Stimulated activated CD4-positive, alpha-beta T cell treated with anti-CD3 and anti-CD28 coated beads, Interleukin-15, amount 100 ng/mL, for 1 hour (primary cell): ENCODE measurements at places on chromosomes 11 and 22.

GRCh38 chr11:70828593-70829082 lies 423.7 kb downstream of the SHANK2 start:
- no peak for DNase-seq

DNA sequence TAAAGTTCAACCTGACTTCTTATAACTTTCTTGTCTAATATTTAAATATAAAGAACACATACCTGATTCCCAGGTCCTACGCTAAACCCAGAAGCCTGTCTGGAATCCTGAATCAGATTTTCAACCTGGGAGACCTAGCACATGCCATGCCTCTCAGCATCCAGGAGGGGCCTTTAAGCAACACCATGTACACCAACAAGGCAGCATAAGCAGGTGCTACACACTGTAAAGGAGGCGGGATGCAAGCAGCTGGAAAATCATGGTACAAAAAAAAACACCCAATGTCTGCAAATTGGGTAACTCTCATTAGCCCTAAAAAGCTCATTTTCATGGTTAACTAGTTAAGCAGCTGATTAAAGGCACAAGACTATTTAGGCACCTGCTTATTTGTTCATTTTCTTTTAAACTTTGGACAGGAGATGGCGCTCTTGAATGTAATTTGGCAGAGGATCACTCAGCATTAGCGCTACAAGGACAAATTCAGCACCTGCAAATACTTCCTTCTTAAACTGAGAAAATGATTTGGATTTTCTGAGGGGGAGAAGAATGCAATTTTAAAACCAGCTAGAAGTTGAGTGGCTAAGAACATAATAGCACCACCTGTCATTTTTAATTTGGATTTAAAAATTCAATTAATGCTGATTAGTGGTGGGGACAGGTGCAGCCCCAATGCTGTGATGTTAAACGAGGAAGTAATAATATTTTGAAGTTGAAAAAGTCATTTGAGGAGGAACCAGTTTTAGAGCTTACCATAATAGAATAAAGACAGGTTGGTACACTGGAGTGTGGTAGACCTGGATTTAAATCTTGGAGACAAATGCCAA lies 104.0 kb downstream of the FAR1 start:
- DNase-seq: no peak

DNA sequence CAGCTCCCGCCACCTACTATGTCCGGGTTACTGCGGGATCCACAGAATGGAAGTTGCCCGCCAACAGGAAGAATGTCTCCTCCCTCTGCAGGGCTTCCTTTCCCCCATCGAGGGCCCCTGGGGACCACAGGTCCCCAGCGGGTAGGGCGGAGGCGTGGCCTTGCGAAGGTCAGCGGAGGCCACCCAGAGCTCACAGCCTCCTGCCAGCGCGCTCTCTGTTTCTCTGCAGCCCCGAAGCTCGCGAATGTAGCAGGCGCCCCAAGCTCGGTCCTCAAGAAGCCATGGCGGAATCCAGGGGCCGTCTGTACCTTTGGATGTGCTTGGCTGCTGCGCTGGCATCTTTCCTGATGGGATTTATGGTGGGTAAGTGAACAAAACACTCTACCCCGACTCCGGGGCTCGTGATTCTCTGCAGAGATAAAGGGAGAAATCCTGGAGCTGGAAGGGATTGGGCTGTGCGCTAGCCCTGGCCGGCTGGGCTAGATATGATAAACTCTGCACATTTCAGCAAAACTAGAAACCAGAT lies at the start of gene NAALAD2:
TSS of gene NAALAD2 (plus strand) at position 186 of the 526 bp plus-strand sequence. CDS start at position 282, 96 bp downstream.
- no peak for DNase-seq

GRCh38 chr11:126878913-126879482 lies 121.6 kb downstream of the KIRREL3 start:
- no peak for DNase-seq

GRCh38 chr11:73729594-73730206 lies 31.2 kb downstream of the RAB6A start:
- no peak for DNase-seq

- DNase-seq: no peak
Measured at GRCh38 chr11:90363739-90364138, 140.9 kb upstream of the CHORDC1 start.

GRCh38 chr22:38062791-38063190 lies 5.6 kb downstream of the PICK1 start:
- DNase-seq: no peak

- no peak for DNase-seq
Measured at GRCh38 chr11:131300439-131300717, 70.0 kb upstream of the NTM start.

DNA sequence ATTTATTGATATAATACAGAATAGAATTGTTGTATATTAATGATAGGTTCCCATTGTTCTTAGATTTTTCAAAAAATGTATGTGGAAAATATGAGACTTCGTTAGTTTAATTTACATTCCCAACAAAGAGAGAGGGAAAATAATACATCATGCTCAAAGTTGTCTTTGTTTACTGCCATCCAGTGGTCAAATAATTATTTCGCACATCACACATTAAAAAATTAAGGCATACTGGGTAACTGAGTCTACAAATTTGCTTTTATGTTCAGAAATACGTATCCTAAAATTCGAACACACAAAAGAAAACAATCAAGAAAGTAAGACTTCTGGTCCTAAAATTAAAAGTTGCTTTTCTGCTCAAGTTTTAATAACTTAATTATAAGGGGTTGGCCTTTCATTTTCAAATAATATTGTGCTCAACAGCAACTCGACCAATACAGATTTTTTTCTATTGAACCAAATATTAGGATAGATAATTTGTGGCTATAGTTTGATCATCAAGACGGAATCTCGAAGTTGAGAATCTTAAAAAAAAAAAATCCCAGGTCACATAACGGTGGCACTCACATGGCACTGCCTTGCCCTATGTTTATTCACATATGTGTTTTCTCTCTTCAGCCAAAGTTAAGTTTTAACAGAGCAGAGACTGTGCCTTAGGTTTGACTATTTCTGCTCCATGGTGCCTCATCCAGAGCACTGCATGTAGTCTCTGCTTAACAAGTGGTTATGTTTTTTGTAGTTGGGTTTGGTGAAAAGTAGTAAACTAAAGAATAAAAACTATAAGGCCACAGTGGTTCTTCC lies 12.3 kb downstream of the PDGFD start:
- no peak for DNase-seq

- no peak for DNase-seq
Measured at GRCh38 chr11:64058494-64058893, 22.8 kb downstream of the FLRT1 start.

DNA sequence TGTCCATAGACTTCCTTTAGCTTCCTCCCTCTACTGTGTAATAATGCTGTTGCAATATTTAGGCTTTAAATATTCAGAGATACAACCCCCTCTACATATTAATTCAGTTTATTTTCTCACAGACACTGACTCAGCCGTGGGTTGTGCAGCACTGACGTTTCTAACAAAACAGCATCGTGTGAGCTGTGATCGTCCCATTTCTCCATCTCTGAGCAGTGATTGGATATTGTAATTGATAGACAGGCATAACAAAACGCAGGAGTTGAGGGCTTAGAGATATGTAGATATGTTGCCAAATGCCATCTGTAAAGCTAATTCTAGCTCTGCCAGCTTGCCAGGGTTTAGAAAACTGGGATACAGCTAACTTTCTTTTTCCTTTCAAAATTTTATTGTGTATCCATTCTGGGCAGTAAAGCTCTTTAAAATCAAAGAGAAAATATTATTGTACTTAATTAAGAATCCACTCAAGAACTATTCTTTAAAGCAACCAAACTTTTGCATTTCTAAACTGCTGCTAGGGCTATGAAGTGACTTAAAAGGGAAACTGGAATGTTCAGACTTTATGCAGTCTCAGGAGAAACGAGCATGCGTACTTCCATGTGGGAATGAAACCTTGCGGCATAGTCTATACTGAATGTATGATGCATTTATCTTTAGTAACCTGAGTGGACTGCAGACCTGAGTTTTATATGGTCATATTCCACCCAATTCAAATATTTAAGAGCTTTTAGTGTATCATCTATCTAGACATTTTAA lies 22.7 kb downstream of the BTBD10 start:
- DNase-seq: no peak

DNA sequence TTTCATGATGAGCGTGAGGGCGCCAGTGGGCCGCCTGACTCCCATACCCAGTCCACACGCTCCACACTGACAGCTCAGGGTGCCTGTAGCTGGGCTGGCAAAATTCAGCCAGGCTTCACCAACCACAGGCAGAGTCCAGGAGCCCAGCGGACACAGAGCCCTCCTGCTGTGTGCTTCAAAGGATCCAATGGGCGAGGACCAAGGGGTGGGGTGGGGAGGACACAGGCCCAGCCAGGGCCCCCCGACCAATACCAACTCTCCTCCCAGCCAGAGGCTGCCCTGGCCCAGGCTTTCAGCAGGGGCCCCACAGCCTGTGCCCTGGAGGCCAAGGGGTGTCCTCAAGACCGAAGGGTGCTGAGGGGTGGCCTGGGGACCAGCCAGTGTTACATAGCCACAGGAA lies 336.1 kb downstream of the CTTN start:
- no peak for DNase-seq

GRCh38 chr11:32796425-32796824 lies 2.0 kb upstream of the CCDC73 start:
- no peak for DNase-seq

- DNase-seq: no peak
Measured at GRCh38 chr11:121554552-121554951, 101.8 kb upstream of the SORL1-AS1 start.

DNA sequence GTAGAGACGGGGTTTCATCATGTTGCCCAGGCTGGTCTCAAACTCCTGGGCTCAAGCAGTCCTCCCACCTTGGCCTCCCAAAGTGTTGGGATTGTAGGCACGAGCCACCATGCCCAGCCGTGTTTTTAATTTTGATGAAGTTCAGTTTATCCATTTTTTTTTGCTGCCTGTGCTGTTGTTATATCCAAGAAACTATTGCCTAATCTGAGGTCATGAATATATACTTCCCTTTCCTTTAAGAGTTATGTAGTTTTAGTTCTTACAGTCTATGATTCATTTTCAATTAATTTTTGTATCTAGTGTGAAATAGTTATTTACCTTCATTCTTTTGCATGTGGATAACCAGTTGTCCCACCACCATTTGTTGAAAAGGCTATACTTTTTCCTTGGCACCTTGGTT lies 50.3 kb upstream of the SORL1-AS1 start:
- no peak for DNase-seq

GRCh38 chr11:69799097-69799496 lies 20.1 kb downstream of the FGF3 start:
- no peak for DNase-seq

GRCh38 chr22:50299785-50300619 lies 7.4 kb downstream of the PLXNB2 start:
- DNase-seq: no peak

GRCh38 chr11:130449996-130450769 lies 1.7 kb downstream of the ADAMTS15 start:
- no peak for DNase-seq

- no peak for DNase-seq
Measured at GRCh38 chr11:126853732-126854131, 146.8 kb downstream of the KIRREL3 start.

DNA sequence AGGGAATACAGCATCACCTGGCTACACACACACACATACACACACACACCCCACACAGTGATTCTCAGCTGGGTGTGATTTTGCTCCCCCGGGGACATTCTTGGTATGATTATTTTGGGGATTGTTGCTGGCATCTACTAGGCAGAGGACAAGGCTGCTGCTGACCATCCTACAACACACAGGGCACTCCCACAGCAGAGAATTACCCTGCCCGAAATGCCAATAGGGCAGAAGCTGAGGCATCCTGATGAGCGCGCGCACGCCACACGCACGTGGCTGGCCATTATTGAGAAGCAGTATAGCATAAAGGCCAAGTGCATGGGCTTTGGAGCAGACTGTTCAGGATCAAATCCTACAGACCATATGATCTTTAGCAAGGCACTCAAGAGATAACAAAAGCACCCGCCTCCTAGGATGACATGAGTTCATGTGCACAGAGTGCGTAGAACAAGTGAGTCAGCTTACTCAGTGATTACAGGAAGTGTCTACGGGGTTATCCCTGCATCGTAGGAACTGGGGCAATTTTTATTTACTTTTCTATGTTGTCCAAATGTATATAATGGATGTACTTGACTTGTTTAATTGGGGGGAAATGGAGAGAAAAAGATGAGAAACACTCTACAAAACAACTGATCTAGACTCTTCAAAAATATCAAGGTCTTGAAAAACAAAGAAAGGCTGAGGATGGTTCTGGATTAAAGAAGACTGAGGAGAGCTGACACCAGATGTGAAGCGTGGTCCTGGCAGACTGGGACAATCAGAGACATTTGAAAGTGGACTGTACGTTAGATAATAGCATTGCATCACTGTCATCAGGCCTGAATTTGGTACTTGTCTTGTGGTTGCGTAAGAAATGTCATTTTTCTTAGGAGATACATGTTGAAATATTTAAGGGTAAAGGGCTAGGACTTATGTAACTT lies 7.2 kb upstream of the EHD1 start:
- DNase-seq: no peak

DNA sequence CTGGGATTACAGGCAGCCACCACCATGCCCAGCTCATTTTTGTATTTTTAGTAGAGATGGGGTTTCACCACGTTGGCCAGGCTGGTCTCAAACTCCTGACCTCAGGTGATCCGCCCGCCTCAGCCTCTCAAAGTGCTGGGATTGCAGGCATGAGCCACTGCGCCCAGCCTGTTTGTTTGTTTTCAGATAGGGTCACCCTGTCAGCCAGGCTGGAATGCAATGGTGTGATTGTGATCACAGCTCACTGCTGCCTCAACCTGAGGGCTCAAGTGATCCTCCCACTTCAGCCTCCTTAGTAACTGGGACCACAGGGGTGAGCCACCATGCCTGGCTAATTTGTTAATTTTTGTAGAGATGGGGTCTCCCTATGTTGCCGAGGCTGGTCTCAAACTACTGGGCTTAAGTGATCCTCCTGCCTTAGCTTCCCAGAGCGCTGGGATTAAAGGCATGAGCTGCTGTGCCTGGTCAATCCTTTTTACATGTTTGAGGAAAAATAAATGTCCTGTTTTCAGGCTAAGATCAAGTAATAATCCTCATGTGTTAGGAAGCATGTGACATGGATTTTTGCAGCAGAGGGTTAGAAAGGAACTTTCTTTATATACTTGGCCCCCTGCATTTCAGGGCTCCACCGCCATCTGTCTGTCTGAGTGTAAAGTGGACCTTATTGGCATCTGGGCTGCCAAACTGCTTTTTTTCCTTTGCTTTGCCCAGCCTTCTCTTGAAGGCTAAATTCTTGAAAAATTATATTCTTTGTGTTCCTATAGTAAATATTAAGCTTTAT lies 4.8 kb upstream of the SLC3A2 start:
- DNase-seq: no peak

DNA sequence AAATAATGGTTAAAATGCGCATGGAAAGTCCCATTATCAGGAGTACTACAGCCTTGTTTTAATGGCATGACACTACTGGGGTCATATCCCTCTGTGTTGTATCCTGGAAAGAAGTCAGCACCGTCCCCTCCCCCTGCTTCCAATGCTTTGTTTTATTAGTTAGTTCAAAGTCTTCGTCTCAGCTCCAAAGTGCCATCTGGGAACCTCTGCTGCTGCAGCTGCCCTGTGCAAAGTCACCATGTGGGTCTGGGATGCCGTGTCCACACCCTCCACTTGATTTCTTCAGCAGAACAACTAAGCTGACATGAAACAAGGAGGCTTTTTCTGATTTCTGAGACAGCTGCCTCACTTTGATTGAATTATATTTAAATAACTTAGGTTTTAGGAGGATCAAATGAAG lies 29.5 kb upstream of the NCAM1 start:
- DNase-seq: no peak

- no peak for DNase-seq
Measured at GRCh38 chr11:48154151-48154550, 62.5 kb upstream of the OR4B1 start.

- DNase-seq: no peak
Measured at GRCh38 chr22:21916309-21916918, 36.2 kb downstream of the PPM1F start.

- DNase-seq: no peak
Measured at GRCh38 chr11:31601635-31602282, 92.2 kb downstream of the ELP4 start.
